ENCODE measurements at places on chromosomes 7 and 10.

- DNase-seq = peak; percentile 70
Measured at GRCh38 chr7:158396982-158397862, 190.4 kb downstream of the PTPRN2 start.

GRCh38 chr7:158539711-158540146, 47.9 kb downstream of the PTPRN2 start:
- no peak for DNase-seq

- DNase-seq = no peak
Measured at GRCh38 chr7:11630355-11630754, 201.6 kb downstream of the THSD7A start.

DNA sequence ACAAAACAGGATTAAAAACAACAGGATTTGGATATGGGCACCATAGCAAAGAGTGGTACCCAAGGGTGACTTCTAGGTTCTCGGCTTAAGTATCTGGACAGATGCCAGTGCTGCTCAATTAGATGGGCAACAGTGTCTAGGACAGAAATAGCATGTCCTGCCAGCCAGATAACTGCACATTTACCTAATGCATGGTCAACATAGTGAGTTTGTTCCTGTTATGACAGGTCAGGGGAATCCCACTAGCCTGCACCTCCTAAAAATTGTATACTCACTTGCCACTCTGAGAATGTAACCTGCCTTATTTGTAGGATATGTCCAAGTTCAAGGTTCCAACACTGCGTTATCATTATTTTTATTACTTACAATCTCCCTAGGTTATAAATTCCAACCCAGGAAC, 471.7 kb downstream of the GRM8 start:
- DNase-seq = peak; percentile 52

DNA sequence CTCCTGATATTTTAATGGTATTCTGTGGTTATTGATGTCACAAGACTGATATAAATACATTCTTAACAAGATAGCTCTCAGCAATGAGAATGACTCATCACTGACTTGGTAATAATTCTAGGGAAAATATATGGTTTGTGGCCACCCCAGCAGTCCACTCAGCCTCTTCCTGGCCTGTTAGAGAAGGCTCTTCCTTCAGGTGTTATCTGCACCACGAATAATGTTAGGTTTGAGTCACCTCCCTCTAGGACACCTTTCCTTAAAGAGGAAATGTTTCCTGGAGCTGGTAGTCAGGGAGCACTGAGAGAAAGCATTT, 163.3 kb downstream of the SVIL start:
- DNase-seq = peak; percentile 17

DNA sequence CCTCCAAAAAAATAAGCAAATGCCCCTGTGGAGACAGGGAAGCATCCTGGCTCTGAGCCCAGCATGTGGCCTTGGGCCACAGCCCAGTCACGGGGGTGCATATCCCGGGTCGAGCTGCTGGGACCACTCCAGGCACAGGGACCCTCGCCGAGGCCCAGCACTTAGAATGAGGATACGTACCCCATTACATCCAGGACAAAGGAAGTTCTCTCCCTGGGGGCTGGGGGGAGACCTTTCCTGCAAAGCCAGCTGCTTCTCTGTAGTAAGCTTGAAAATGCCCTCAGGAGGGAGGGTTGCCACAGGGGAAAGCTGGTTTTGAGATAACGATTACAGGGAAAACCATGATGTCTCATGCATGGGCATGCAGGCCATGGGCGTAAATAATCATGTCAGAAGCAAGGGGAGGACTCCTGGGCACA, 75.5 kb downstream of the HIPK2 start:
- DNase-seq = no peak

GRCh38 chr7:149154056-149154455, 6.8 kb downstream of the ZNF398 start:
- no peak for DNase-seq

DNA sequence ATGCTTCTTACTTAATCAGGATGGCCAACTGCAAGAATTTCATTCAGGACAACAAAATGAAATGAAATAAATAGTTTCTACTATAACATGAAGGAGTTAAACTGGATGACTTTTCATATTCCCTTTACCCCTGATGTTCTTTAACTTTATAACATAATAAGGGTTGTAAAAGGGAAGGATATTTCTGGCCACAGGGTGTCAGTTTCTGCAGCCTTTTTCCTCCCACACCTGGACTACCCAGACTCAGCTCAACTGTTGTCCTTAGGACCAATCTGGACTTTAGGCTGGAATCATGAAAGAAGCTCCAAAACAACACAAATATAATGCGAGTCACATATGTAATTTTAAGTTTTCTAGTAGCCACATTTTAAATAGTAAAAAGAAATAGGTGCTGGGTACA, 43.4 kb downstream of the PRPS1L1 start:
- DNase-seq = no peak

GRCh38 chr7:140694592-140694991, 1.9 kb upstream of the NDUFB2 start:
- no peak for DNase-seq

Data from DMS53 (cell line).